ENCODE measurements at places on chromosomes 3 and 15.

DNA sequence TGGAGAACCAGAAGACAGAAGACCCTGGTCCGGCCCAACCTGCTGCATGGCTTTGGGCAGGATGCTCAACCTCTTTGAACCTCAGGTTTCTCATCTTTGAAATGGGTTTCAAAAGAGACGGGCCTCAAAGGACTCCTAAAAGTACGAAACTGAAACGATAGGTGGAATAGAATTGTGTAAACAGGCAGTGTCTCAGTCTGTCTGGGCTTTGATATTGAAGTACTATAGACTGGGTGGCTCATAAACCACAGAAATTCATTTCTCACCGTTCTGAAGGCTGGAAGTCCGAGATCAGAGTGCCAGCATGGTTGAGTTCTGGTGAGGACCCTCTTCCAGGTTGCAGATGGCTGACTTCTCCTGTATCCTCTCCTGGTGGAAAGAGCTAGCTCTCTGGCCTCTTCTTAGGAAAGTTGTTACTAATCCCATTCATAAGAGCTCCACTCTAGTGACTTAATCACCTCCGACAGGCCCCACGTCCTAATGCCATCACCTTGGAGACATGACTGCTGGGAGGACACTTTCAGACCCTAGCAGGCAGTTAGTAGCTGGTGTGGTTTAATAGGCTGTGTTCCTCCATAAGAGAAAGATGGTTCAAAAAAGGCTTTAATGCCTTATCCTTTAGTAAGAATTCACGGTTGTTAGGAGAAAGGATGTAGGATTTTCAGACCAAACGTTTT is 35.7 kb downstream of the SSUH2 start:
- no peak for DNase-seq

DNA sequence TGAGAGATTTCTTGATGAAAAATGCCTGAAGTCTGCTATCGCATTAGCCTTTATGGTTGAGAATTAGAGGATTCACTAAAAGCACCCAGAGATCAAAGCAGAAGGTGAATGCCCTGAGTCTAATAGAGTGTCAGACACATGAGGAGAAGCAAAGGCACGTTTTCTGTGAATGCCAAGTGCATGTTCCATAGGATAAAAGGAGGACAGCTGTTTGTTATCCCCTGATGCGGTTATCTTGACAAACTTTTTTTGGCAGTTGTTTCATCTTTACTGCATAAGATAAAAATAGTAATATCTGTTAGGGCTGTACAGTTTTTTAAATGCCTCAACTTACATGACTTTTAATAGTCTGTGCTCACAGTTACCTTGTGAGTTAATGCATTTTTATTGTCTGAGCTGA is 65.3 kb upstream of the CD96 start:
- no peak for DNase-seq

DNA sequence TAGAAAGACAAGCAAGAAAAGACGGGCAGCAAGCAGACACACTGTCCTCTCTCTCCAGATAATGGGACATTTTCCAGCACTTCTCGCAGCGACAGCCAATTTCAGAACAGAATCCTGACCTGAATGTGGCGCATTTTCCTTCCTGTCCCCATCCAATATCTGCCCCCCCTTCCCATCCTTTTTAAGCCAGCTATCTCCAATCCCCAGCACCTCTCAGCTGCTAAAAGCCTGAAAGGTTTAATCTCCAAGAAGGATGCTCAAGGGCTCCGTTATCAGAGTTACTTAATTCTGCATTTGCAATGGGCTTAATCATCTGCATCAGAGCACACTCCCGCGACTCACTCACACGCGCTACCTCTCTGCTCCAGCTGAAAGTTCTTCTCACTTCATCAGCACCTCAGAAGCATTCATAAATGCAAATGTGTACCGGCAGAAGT is 50.5 kb downstream of the SRGAP3 start:
- DNase-seq = no peak

DNA sequence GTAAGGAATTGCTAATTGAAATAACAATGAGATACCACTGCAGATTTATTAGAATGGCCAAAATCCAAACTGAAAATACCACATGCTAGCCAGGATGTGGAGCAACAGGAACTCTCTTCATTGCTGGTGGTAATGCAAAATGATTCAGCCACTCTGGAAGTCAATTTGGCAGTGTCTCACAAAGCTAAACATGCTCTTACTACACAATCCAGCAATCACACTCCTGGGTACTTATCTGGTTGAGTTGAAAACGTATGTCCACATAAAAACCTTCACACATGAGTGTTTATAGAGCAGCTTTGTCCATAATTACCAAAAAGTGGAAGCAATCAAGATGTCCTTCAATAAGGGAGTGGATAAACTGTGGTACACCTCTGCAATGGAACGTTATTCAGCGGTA is 113.3 kb downstream of the SMAD6 start:
- DNase-seq = no peak

- no peak for DNase-seq
Observed at GRCh38 chr3:188389711-188390342, 235.9 kb downstream of the LPP start.

GRCh38 chr3:53616971-53617892 is 122.8 kb downstream of the CACNA1D start:
- DNase-seq = no peak
